Fibroblast of gingiva (primary cell): ENCODE measurements at places on chromosomes 6 and 20.

- DNase-seq, result no peak
Observed at GRCh38 chr6:33869826-33870423, 66.1 kb upstream of the MLN start.

- DNase-seq, result peak; percentile 63
Observed at GRCh38 chr20:36541768-36542488, 609 bp downstream of the MYL9 start.

- no peak for DNase-seq
Observed at GRCh38 chr6:91575032-91575431, 988.2 kb upstream of the MAP3K7 start.

DNA sequence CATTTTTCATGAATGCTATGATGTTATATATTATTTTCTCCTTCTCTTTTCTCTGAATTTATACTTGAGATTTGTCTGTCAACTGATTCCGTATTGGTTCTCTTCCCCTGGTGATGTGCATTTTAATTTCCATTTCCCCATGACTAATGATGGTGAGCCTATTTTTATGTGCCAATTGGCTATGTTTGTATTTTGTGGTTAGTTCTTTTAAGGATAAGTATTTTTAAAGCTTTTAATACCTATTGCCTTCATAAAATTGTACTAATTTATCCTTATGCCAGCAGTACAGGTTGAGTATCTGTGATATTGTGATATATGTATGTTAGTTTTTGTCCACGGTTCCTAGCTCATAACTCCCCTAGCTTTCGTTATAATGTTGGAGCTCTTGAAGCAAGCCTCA is 2.8 kb downstream of the POLH start:
- DNase-seq, result no peak

DNA sequence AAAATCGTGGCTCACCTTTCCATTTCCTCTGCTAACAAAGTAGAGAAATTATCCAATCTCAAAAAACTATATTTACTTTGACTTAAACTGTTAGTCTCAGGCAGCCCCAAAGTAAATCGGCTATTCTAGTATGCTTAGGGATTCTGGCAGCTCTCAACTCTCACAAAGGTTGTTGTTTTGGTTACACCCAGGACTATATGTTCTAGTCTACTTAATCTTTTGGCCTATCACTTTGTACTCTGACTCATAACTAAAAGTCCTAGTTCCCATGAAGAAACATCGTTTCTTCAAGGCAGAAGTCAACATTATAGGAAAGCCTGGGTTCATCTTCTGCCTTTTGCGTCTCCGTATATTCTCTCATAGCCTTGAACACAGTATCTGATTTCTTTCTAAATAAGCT is 42.3 kb downstream of the MYLK4 start:
- no peak for DNase-seq
